ENCODE measurements at places on chromosomes 1 and 21.

DNA sequence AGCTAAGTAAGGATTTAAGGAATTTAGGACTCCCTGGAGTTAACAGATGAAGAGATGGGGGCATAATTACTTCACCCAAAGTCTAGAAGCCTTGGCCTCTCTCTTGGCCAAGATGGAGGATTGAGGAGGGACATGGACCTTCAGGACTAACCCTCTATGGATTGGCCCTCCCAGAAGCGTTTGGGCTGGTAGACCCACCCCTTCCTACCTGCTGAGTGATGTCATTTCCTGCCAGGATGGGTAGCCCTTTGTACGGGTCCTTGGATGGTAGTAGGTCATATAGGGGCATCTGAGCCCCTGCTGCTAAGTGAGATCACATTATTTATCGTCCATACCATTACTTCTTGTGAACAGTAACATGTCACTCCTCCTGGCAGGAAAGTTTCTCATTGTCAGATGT lies 17.7 kb downstream of the LURAP1 start:
- DNase-seq = no peak

- DNase-seq = no peak
Observed at GRCh38 chr21:25283720-25284119, 323.6 kb downstream of the MRPL39 start.

DNA sequence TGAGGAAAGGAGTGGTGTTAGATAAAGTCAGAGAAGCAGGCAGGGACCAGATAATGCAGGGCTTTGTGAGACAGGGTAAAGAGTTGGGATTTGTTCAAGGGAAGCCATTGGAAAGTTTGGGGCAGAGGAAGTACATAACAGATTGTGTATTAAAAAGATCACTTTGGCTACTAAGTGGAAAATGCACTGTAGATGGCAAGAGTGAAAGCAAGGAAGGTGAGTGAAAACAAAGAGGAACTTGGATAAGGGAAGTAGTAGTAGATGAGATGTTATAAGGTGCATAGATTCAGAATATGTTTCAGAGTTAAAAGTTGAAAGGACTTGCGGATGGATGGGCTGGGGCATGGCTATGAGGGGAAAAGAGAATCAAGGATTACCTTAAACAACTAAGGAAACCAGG lies 17.4 kb downstream of the MRPL39 start:
- no peak for DNase-seq

DNA sequence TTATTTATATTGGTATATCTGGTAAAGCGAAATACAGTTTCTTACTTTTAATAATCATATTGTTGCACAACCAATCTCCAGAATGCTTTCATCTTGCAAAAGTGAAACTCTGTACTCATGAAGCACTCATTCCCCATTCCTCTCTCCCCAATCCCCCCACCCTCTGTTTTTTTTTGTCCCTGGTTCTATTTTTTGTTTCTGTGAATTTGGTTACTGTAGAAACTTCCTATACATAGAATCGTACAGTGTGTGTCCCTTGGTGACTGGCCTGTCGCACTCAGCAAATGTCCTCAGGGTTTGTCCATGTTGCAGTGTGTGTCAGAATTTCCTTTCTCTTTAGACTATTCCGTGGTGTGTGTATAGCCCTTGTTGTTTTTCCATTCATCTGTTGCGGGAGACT lies 7.9 kb upstream of the NLRP3 start:
- no peak for DNase-seq

- DNase-seq = peak; percentile 29
Observed at GRCh38 chr1:43853161-43853921, 80.3 kb upstream of the ARTN start.

DNA sequence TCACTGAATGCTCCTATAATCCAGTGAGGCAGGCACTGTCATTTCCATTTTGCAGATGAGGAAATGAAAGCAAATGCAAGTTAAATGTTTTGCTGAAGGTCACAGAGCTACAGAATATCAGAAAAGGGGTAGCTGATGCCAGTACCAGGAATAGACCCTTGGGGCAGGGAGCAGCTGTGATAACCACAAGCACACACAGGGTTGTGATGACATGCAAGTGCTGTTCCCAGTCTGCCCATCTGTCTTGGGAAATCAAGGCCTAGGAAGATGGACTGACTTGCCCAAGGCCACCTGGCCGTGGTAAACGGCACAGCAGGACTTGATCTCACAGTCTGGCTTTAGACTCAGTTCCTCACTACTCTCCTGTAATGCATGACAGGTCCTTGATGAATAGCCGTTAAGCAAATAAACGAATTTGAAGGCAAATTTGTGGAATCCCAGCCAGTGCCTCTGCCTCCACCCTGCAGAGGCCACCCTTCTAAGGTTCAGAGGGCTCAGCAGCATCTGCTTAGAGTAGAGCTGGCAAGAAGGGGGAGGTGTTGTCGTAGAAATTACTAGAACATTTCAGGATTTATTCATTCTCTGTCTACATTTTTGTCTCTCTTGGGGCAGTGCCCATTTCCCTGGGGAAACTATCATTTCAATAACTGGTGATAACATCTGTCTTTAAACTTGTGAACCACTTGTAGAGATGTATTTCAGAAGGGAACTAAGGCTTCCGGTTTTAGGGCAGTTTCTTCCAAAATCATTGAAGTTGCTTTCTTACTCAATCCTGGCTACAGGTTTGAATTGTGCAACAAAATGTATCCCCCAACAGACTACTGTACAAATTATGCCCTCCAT lies 53.2 kb upstream of the MRPS6 start:
- no peak for DNase-seq

GRCh38 chr1:47838562-47839432 lies 158.4 kb downstream of the TRABD2B start:
- DNase-seq = no peak

- no peak for DNase-seq
Observed at GRCh38 chr1:22709227-22709626, 1.4 kb upstream of the EPHB2 start.

GRCh38 chr21:44492567-44493385 lies 37.5 kb downstream of the LRRC3 start:
- no peak for DNase-seq

GRCh38 chr21:22561946-22562345 lies 1563.7 kb downstream of the NCAM2 start:
- DNase-seq = no peak

DNA sequence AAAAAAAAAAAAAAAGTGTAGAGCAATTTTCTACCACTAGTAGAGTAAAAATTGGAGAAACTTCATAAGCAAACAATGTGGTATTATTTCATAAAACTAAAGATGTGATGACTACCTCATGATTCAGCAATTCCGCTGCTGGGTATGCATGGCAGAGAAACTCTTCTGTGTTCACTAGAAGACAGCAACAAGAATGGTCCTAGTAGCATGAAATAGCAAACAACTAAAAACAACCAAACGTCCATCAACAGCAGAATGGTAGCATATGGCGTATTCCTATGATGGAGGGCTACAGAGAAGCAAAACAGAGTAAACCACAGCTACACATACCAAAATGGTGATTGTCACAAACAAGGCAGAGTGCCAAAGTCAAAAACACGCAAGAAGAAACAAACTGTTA lies 18.9 kb downstream of the HTR1D start:
- DNase-seq = no peak

GRCh38 chr1:82722608-82723007 lies 921.9 kb downstream of the ADGRL2 start:
- no peak for DNase-seq

GRCh38 chr1:162389021-162389818 lies 7.7 kb downstream of the C1orf226 start:
- DNase-seq = no peak

DNA sequence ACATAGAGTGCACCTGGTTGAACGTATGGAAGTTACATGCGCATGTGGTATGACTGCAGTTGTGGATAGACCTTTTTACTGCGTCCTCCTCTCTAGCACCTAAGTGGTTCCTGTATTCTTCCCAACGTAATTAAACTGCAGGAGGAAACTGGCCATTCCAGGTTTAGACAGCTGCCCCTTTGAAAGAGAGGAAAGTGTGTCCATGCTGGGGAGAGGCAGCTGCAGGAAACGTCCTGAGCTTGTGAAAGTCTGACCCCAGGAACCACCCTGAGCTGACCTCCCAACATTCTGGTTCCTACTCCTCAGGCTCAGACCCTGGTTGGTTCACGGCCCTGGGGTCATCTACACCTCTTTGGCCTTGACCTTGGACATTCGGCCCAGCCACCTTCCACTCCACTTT lies 309.3 kb downstream of the DISC1 start:
- peak; percentile 68 for DNase-seq

- DNase-seq = no peak
Observed at GRCh38 chr1:61450454-61450853, 274.5 kb downstream of the TM2D1 start.

GRCh38 chr1:180800945-180801344 lies 111.8 kb upstream of the KIAA1614 start:
- peak; percentile 2 for DNase-seq

DNA sequence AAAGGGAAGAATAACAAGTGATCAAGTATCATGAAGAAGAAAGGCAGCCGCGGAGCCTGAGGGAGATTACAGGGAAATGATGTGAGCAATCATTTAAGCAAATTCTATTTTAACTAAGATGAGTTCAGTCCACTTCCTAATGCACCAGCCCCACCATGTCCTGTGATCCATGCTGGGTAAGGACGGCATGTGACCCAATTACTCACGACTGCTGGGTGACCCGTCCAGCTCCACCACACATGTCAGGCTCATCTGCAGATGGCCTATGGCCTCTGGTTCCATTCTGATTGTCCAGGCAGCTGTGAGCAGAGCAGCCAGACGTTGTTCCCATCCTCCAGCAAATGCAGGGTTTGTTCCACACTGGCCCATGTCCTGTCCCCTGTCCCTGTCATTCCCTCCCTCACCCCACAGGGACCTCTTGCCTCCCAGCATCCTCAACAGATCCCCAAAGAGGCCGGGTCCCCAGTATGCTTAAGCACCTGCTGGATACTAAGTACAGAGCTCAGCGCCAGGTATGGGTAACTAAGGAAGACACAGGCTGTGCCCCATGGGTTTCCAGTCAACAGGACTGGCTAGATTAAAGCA lies 87.9 kb downstream of the MATN1 start:
- no peak for DNase-seq

GRCh38 chr1:208280681-208281450 lies 36.7 kb upstream of the PLXNA2 start:
- DNase-seq = no peak

DNA sequence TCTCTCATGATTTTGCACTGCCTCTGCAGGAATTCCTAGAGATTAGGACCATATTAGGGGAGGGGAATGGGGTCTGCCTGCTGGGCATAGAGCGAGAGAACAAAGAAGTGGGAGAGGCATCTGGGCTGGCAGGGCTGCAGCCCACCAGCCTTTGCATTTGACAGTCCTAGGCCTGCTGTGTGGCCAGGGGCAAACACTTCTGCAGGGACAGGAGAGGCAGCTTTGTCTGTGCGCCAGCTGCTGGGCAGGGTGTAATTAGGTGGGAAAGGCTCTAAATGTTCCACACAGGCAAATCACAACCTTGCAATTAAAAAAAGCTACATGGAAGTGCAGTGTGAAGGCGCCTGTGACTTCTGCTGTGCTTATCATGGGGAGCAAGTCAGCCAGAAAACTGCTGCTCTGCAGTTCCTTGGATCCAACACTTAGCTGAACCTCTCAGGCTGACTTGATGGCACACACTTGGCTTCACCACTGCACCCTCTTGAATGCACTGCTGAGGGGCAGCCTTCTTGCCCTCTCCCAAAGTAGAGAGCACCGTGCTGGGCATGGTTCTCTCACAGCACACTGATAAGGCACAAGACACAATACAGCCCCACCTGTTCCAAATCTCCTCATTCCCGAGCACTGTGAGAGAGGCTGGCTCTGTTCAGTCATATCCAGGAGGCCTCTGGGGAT lies 73.6 kb upstream of the TLR5 start:
- no peak for DNase-seq

DNA sequence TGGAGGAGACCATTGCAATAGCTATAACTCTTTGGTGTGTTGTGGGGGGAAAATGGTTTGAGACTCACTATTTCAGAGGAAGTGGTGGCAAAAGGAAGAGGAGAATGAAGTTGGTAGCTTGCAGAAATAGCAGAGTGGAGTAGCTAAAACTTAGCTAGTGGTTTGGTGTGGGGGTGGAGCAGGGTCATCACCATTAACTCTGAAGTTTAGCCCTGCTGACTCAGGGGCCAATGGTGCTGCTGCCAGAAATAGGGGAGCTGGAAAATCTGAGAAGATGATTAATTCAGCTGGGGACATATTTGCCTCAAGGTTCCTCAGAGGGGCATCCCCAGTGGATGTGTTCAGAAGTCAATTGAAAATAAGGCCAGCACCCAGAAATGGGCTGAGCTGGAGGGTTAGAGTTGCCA lies 65.4 kb downstream of the RUNX1 start:
- no peak for DNase-seq

DNA sequence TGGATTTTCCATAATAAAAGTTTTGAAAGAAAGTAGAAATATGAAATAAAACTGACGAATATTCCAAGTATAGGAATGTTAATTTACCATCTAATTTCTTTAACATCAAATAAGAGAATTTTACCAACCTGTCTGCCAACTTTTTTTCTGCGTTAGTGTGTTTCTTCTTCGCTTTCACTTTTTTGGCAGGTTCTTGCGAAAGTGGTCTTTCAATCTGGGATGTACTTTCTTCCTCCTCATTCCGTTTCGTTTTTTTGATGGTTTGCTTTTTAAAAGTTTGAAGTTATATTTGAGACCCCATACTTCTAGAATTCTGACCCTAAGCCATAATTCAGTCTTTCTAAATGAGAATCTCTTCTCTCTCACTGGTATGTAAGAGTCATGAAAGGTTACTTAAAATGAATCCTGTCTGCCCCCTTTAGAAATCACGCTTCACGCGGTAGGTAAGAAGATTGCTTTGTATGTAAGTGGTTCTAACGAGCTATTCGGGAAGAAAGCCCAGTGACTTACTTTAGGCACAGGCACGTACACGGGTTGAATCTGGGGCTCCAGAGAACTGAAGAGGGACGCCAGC lies 580 bp downstream of the RBM34 start:
- no peak for DNase-seq

DNA sequence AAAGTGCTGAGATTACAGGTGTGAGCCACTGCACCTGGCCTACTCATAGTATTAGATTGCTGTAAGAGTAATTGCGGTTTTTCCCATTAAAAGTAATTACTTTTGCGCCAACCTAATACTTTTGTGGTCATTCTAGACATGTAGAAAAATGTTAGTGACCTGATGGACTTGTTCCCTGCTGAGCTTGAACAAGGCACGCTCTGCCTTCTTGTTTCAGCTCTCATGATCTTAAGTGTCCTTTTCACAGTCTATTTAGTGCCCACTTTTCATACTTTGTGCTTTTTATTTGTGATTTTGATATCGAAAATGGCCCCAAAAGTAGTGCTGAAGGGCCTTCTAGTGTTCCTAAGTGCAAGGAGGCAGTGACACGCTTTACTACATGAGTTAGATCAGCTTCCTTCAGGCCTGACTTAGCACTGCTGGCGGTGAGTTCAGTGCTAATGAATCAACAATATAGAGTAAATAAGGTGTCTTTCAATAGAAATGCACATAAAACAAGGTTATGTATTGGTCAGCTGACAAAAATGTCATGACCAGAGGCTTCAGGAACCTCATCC lies 5.6 kb upstream of the RD3 start:
- no peak for DNase-seq
